Keratinocyte (primary cell): ENCODE measurements at places on chromosomes 3 and 15. TPM values are rescaled to one million over a fixed set of nuclear protein-coding genes. Genes with fewer than 3 reads are reported as not detected.

DNA sequence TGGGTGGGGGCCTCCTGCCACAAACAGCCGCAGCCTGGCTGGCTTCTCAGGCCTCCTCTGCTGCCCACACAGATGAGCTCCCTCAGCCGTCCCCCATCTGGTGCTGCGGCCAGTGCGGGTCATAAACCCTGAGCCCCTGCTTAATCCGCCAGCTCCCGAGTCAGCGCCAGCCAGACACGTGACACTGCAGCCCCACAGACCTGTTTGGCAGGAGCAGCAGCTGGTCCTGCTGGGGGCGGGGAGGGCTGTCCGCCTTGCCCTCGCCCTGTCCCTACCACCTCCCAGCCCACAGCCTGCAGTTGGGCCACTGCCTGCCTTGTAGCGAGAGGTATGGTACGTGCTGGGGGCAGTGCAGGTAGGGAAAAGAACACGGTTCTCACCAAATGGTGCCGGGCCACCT is 86.2 kb downstream of the IQSEC1 start:
- H3K27ac ChIP-seq: no peak overlapping the region
- no peaks in the 10 kb centered on the region for H3K36me3 ChIP-seq
- no peaks in the 10 kb centered on the region for H3K4me1 ChIP-seq
- no peak overlapping the region for H3K4me3 ChIP-seq

- H3K27me3 ChIP-seq: no peaks in the 10 kb centered on the region
- no peaks in the 10 kb centered on the region for H3K4me1 ChIP-seq
- DNase-seq: no peak
- no peak overlapping the region for H3K27ac ChIP-seq
- H3K36me3 ChIP-seq: no peaks in the 10 kb centered on the region
Measured at GRCh38 chr3:55796533-55796932, 309.4 kb upstream of the WNT5A start.

DNA sequence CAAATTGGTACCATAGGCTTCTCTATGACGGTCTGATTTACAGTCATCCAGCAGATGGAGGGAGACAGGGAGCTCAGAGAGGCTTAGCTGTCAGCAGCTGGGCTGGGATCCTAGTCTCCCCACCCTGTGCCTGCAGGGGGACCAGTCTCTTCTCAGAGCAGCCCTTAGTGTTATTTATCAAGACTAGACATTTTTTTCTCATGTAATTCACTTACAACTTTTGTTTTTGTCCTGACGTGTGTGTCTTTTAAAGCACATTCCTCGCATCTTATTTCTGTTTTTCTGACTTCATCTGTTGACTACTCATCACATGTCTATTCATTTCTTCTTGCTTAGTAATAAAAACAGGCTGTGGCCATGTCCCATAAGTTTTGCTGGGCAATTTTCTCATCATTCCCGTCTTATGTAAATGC is 116.1 kb downstream of the KLF13 start:
- H3K27me3 ChIP-seq: no peaks in the 10 kb centered on the region
- no peaks in the 10 kb centered on the region for H3K36me3 ChIP-seq
- peak overlapping the region; percentile 91 for H3K27ac ChIP-seq
- no peak overlapping the region for H3K4me3 ChIP-seq
- DNase-seq: peak; percentile 95

DNA sequence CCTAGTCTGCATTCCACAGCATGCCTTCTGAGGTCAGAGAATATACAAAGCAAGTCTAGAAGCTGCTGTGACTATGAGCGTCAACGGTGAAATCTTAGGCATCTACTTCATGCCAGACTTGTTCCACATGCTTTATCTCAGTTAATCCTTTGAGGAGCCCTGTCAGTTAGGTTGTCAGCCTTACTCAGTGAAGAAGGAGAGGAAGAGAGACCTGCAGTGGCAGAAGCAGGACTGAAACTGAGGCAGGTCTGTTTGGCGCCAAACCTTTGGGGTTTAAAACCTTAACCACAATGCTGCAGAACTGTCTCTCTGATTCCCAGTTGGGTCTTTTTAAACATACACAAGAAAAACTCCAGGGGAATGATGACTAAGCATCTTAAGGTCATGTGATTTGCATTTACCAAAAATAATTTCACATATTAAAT is 139.0 kb upstream of the LIPC start:
- H3K36me3 ChIP-seq: no peaks in the 10 kb centered on the region
- no peaks in the 10 kb centered on the region for H3K4me1 ChIP-seq
- no peak for DNase-seq
- H3K27me3 ChIP-seq: no peaks in the 10 kb centered on the region

CADM2 gene
- polyA plus RNA-seq: not detected in 3 replicates

ACP3 gene
- polyA plus RNA-seq: 0.51 to 1.3 TPM (median 1.0 TPM) in 3 replicates

TMEM108 gene
- 0.09 TPM in 1 of 3 replicates, not detected in the others for polyA plus RNA-seq

SGO1 gene
- polyA plus RNA-seq: 0.44 to 3.4 TPM (median 2.6 TPM) in 3 replicates
